ENCODE measurements at places on chromosomes 7 and 10. TPM values are rescaled to one million over a fixed set of nuclear protein-coding genes. Genes with fewer than 3 reads are reported as not detected.

GRCh38 chr10:70777063-70777875 is 7.9 kb downstream of the TBATA start:
- DNase-seq = no peak

DNA sequence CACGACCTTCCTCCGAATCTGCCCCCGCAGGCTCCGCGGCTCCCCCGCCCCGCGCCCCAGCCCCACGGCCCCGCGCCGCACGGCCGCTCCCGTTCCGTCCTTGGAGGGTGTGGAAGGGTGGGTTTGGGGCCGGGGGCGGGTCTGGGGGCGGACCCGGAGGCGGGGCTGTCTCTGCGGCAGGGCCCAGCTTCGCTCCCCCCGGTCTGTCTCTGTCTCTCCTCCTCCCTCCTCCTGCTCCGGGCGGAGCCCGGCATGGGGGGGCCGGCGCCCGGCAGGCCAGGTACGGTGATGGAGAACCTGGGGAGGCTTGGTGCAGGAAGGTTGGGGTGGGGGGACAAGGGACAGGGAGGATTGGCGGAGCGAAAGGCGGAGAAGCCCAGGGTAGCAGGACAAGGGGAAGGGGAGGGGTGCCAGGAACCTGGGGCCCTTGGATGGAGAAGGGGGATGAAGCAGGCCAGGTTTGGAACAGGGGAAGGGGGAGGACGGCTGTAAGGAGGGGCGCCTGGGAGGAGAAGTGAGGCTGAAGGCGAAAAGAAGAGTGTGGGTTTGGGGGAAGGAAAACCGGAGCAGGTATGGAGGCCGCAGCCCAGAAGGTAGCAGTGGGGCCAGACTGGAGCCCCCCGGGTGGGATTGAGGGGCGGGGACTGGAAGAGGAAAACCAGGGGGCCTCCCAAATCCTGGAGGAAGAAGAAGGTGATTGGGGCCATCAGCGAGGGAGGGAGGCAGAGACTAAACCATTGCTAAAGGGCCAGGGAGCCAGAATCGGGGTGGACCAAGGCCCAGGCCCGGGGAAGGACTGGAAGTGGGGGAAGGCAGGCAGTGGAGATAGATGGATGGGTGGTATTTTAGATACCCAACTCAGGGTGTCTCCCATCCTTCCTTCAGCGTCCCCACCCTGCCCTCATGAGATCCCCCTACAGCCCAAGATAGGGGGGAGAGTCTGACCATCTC is at the start of gene NYAP1:
TSS of gene NYAP1 (plus strand) at position 206 of the 951 bp plus-strand sequence. CDS start 1,385 bp downstream, outside the sequence.
- DNase-seq = no peak

GRCh38 chr7:141558544-141559183 is 7.5 kb downstream of the AGK start:
- no peak for DNase-seq

- no peak for DNase-seq
These were observed 19.5 kb upstream of the EIF5AL1 start for GRCh38 chr10:79492839-79493238.

- DNase-seq = no peak
These were observed 403.3 kb upstream of the GHITM start for GRCh38 chr10:83736008-83736407.

DNA sequence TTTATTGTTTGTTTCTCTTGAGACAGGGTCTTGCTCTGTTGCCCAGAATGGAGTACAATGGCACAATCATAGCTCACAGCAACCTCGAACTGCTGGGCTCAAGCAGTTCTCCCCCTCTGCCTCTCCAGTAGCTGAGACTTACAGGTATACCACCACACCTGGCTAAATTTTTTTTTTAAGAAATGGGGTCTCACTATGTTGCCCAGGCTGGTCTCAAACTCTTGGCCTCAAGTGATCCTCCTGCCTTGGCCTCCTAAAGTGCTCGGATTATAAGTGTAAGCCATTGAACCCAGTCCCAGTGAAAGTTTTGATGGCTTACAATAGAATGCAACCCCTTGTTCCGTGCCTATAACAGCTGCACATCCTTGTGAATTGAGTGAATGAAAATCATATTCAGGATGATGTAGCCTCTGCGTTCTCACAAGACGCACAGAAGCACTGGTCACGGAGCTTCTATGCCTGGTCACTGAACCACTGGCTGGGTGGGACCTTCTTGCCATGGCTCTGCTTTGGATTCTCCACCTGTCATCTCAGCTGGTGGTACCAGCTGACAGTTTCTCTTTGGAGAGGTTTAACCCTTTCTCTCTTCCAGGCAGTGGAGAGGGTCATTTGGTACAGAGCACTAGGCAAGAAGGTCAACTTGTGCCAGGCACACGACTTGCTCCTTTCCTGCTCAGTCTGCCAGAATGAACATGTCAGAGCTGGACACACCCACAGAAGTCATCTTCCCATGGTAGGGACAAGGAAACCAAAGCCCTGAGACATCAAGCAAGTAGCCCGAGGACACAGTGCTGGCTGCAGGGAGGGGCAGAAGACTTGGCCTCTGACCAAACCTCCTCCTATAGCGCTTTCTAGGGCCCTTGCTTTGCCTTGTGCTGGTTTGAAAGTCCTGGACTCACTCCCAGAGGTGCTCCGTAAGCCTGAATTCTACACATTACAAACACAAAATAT is 89.6 kb downstream of the ATXN7L1 start:
- no peak for DNase-seq

DNA sequence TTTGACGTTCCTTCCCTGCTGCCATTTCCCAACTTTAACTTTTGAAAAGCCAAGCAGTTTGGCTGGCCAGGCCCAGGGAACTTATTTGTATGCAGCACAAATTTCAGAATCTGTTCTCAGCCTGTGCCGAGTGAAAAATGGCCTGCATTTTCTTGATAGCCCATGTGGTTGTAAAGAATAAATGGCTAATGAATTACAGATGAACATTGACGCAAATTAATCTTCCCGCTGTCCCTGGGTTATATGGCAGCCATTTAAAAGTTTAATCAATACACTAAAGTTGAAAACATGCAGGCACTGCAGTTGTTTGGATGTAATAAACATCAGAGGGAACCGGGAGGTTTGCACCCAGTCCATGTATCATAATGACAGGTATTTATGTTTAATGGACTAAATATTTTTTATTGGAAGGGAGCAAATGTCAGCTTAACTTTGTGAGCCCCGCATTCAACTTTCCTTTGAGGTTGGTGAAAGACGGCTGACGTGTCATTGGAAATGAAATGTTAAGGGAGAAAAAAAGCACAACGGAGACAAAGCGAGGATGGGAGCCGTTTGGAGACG is 1092.4 kb downstream of the LRMDA start:
- DNase-seq = no peak

- DNase-seq = no peak
These were observed 89.4 kb downstream of the LRRN3 start for GRCh38 chr7:111180338-111180737.

- DNase-seq = peak; percentile 94
These were observed 186.0 kb upstream of the TCF7L2 start for GRCh38 chr10:112763916-112764520.

DNA sequence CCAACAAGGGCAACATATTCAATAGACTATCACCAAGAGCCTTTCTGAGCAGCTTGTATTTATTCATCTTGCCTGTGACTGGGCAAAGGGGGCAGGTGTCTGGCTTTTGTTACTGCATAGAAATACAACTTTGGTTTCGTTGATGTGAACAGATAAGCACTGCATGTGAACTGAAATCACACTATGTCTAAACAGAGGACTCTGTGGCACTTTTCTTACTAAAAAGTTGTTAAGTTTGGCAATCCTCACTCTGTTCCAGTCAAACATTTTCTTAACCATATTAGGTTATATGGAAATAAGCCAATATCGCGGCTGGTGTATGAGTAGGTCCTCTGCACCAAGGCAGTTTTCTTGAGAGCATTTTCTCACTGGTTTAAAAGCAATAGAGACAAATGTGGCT is 48.5 kb downstream of the CALD1 start:
- no peak for DNase-seq

GRCh38 chr10:48976196-48976595 is 36.6 kb upstream of the LRRC18 start:
- DNase-seq = no peak

DNA sequence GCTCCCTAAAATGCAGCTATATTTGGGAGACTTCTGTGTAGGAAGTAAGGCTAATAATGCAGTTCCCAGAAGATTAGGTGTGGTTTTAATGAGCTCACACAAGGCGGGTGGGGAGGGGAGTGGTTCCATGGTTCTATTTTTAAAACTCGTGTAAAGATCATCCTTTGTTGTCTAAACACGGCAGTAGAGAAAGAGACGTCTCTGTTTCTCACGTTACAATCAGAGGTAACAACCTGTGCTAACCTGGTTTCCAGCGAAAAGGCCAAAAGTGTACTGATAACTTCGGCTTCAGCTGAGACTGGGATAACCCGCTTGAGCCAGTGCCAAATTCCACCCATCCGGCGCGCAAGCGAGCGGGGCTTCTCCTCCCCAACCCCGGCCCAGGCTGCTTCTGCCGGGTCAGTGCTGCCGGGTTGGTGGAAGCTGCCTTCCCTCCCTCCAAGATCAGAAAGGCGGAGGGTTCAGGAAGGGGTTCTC is 2.5 kb upstream of the MAP3K8 start:
- no peak for DNase-seq

Gene PON2
- 136 TPM for total RNA-seq

Gene CYP3A7
- total RNA-seq = not detected

Gene PI4K2A
- 14.9 TPM for total RNA-seq
